Activated gamma-delta T cell treated with anti-CD3 and anti-CD28 coated beads, Interleukin-2, amount 50 U/mL, for 16 hours (primary cell): ENCODE measurements at places on chromosomes 7 and 10.

- no peak for DNase-seq
Observed at GRCh38 chr7:109460296-109460695, 890.6 kb downstream of the DNAJB9 start.

- DNase-seq: no peak
Observed at GRCh38 chr10:15720635-15721287, 1.0 kb upstream of the ITGA8 start.

GRCh38 chr10:119675483-119676170, 24.4 kb downstream of the BAG3 start:
- no peak for DNase-seq

- DNase-seq: no peak
Observed at GRCh38 chr10:13593535-13593934, 6.8 kb downstream of the PRPF18 start.

DNA sequence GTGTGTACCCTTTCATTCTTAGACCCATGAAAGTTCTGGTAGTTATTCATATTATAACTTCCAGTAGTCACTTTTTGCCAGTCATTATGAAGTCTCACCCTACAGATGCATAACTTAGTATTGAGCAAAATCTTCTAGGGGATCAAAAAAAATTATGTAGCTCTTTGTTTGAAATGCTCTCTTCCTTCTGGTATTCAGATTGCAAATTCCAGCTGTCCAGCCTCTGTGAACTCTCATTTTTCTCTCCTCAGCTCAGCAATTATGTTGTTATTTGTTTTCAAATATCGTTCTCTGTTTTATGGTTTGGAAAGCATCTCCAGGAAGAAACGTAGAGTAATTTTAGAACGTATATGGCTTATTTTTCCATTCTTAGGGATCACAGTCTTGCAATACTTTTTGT, 442.5 kb downstream of the SEMA3D start:
- DNase-seq: no peak

DNA sequence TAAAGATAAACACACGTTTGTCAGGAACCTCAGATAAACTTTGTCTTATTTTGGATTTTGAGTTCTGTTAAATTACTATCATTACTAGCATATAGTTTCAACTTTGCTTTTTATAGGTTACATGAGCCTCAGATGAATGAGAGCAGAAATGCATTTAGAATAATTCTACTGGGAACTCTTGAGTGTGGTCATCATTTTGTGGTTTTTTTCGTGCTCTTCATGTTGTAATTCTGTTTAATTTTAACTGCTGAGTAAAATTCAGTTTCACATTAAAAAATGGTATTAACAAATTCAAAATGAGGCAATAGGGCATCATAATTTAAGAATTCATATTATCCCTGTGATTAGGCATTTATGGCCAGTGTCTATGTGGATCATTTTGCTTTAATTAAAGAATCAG, 72.9 kb downstream of the GNAI1 start:
- no peak for DNase-seq

GRCh38 chr10:48363617-48364355, 57.3 kb downstream of the MAPK8 start:
- DNase-seq: peak; percentile 8
